Activated T-cell treated with anti-CD3 and anti-CD28 coated beads, Interleukin-2, amount 50 U/mL, for 4 hours (primary cell): ENCODE measurements at places on chromosomes 2 and 18.

DNA sequence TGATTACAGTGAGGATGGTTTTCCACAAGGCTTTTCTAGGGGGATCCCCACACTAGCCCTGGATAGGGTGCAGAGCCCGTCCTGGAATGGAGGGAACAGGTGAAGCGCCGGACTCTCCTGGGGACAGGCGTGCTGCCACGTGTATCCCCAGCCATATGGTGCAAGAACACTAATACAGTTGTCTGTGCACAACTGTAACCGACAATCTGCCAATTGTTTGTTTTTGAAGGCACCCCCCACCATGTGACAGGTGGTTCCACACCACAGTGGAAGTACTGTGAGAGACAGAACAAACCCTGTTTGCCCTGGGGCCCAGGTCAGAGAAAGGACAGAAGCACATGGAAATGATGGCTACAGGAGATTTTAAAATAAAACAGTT is 52.9 kb downstream of the MYCN start:
- DNase-seq = no peak

DNA sequence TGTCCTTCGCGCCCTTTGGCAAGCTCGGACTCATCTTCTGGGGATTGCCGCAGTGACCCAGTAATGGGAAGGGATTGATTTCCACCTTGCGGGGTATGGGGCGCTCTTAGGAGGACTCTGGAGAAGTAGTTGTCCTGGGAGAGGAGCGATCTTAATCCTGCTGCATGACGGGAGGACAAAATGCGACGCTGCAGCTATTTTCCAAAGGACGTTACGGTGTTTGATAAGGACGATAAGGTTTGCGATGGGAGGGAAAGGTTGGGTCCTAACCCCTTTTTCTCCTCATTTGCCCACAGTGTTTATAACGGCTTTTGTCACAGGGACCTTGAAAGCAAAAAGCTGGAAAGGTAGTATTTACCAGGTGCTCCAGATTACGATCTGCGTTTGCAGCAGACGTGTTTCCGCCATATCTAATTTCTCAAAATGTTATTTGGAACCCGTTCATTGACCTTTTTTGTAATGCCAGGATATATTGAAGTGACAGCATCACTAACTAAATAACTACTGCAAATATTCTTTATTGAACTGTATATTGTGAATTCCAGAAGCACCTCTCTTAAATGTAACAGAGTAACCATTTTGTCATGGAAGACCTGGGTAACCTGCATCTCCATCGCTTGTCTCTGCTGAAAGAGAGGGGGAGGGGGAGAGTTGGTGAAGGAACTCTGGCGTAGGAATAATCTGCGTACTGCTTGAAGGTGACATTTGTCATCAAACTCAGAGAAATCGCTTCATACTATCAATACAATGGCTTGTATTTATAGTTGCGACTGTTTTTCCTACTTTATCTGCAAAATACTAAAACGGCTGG is 590 bp downstream of the MDH1 start:
- DNase-seq = no peak

- DNase-seq = no peak
Observed at GRCh38 chr18:3690764-3691066, 240.7 kb downstream of the TGIF1 start.

- no peak for DNase-seq
Observed at GRCh38 chr18:50622865-50623393, 63.0 kb downstream of the MAPK4 start.

GRCh38 chr18:57428221-57429150 is 6.7 kb upstream of the ONECUT2 start:
- no peak for DNase-seq

- DNase-seq = peak; percentile 21
Observed at GRCh38 chr2:65431421-65432226, 775 bp downstream of the SPRED2 start.

- DNase-seq = no peak
Observed at GRCh38 chr2:85933753-85934594, 45.2 kb upstream of the ST3GAL5 start.

DNA sequence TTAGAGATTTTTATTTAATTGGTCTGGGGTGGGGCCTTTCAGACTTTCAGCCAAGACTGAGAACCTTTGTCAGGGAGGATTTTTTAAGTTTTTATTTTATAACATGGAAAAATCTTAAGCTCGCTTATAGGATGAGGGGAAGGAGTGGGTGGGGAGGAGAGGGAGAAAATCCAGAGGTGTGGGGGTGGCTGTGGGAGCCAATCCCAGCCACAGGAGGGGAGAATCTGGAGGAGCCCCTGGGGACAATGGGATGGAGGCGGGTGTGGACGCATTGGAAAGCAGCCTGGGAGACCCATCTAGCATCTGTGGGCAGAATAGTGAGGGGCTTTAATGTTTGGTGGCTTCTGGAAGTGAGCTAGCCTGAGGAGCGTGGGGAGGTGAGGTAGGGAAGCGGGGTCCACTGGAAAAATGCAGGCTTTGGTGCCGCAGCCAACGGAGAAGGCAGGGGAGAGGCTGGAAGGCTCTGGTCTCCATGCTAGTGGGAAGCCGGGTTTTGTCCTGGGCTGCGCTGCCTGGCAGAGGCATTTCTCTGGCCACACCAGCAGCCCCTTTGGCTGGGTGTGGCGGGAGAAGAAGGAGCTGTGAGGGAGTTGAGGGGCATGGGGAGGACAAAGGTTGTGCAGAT is 11.5 kb upstream of the INPP5D start:
- DNase-seq = no peak

GRCh38 chr2:105114551-105114950 is 76.7 kb downstream of the MRPS9 start:
- DNase-seq = no peak

DNA sequence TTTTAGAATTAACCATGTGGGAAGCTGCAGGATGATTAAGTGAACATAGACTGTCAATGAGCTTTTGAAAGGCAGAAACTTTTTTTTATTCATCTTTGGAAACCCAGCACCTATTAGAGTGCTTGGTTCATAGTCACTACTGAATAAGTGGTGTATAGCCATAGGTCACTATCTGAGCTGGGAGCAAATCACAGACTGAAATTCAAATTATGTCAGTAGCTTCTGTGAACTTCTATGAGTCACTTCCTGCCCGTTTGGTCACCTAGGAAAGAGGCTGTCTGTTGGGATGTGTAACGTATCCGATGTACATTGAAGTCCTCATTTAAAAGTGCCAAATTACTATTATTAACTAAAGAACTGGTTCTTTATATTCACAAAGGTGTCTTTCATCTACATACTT is 20.5 kb upstream of the SLC40A1 start:
- DNase-seq = no peak

- no peak for DNase-seq
Observed at GRCh38 chr2:170548304-170548703, 166.8 kb upstream of the SP5 start.
